Smooth muscle cell of the coronary artery (primary cell): ENCODE measurements at places on chromosomes 7 and 10. TPM values are rescaled to one million over a fixed set of nuclear protein-coding genes. Genes with fewer than 3 reads are reported as not detected.

Gene FRMD4A
- total RNA-seq, result 20.0 and 84.2 TPM in 2 replicates

Gene CELF2
- 7.6 and 28.4 TPM in 2 replicates for total RNA-seq

Gene CFAP43
- 0.08 and 0.23 TPM in 2 replicates for total RNA-seq

Gene ADAMTS14
- 1.5 and 9.0 TPM in 2 replicates for total RNA-seq

Gene EEF1AKMT2
- total RNA-seq, result 13.0 and 18.6 TPM in 2 replicates

Gene APBB1IP
- 5.9 TPM in 1 of 2 replicates, not detected in the other for total RNA-seq

Gene CLCN1
- not detected in 2 replicates for total RNA-seq

Gene SLC13A4
- 0.08 and 0.12 TPM in 2 replicates for total RNA-seq

Gene SPDYE1
- total RNA-seq, result not detected in 2 replicates

Gene EDRF1
- total RNA-seq, result 14.5 and 15.1 TPM in 2 replicates

Gene NFE2L3
- total RNA-seq, result 0.12 and 3.2 TPM in 2 replicates

Gene TAS2R4
- 0.38 and 0.70 TPM in 2 replicates for total RNA-seq

Gene OR2A1
- total RNA-seq, result 0.08 and 0.12 TPM in 2 replicates

Gene ERCC6
- total RNA-seq, result 38.5 and 62.4 TPM in 2 replicates

Gene GDF2
- total RNA-seq, result not detected in 2 replicates

Gene HYAL4
- not detected in 2 replicates for total RNA-seq

Gene PDE1C
- total RNA-seq, result 6.1 and 53.9 TPM in 2 replicates

Gene PLAC9
- total RNA-seq, result 24.6 and 27.2 TPM in 2 replicates

Gene CLRN3
- not detected in 2 replicates for total RNA-seq

Gene GRM3
- total RNA-seq, result not detected in 2 replicates

Gene CRHR2
- not detected in 2 replicates for total RNA-seq

Gene CCSER2
- 23.2 and 24.6 TPM in 2 replicates for total RNA-seq

Gene VSIR
- total RNA-seq, result 8.6 and 30.4 TPM in 2 replicates

Gene CALN1
- not detected in 2 replicates for total RNA-seq

Gene UNC5B
- 11.2 and 39.1 TPM in 2 replicates for total RNA-seq

Gene PCLO
- total RNA-seq, result under 0.01 TPM in 1 of 2 replicates, not detected in the other

Gene CYP26C1
- 0.23 TPM in 1 of 2 replicates, not detected in the other for total RNA-seq

Gene PRKRIP1
- total RNA-seq, result 6.4 and 13.1 TPM in 2 replicates

Gene FRG2B
- not detected in 2 replicates for total RNA-seq

Gene ESYT2
- 51.4 and 53.2 TPM in 2 replicates for total RNA-seq

Gene SPDYE2
- total RNA-seq, result 0.12 TPM in 1 of 2 replicates, not detected in the other

Gene DLG5
- 22.2 and 52.4 TPM in 2 replicates for total RNA-seq

Gene FGF8
- total RNA-seq, result not detected in 2 replicates

Gene PRF1
- total RNA-seq, result not detected in 2 replicates

Gene C10orf143
- total RNA-seq, result 0.68 and 0.82 TPM in 2 replicates
